ENCODE measurements at places on chromosomes 4 and X. TPM values are rescaled to one million over a fixed set of nuclear protein-coding genes. Genes with fewer than 3 reads are reported as not detected.

Gene SPANXN3
- not detected for total RNA-seq

DNA sequence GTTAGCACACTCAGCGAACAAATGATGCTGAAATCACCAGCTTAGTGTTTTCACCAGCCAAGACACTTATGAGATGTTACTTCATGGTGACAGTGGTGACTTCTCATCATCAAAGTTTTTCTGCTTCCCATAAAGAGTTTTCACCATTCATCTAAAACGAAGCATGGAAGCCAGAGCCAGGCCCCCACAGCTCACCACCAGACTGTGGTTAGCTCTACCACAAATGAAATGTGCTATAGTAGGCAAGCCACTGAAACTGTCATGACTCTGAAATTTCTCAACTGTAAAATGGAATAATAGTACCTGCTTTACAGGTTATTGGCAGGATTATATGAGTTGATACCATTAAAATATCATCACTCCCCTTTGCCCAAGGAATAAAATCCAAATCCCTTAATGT is 56.4 kb upstream of the HHIP start:
- no peak for DNase-seq

- DNase-seq, result no peak
Observed at GRCh38 chr4:6338175-6338950, 68.7 kb downstream of the WFS1 start.

GRCh38 chr4:184955116-184955515 is 63.2 kb upstream of the HELT start:
- no peak for DNase-seq

- peak; percentile 45 for DNase-seq
Observed at GRCh38 chrX:51332188-51332942, at the start of gene NUDT10. Gene NUDT10 (plus strand): TSS chrX:51332822. CDS start chrX:51332966, 144 bp downstream.

GRCh38 chr4:39446842-39447573 is 11.7 kb downstream of the RPL9 start:
- DNase-seq, result peak; percentile 82

Gene KLHL8
- 7.9 TPM for total RNA-seq

GRCh38 chr4:168162604-168163003 is 70.3 kb downstream of the ANXA10 start:
- peak; percentile 8 for DNase-seq

DNA sequence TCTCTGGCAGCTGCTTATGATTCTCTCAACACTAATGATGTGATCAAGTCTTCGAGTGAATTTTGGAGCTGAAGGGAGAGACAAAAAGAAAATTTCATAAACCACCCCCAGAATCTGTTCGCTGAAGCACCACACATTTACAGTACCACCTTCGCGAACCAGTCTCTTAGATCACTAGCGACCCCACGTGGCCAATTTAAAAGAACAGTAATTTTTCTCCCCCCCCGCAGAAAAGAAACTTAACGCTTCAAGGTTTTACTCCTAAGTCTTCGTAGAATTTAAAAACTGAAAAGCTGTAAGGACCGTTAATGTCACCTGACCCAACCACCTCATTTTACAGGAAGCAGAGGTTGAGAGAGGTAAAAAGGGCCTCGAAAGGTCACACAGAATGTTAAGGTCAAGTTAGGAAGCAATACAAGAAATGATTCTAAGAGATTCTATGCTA is 187.5 kb downstream of the QDPR start:
- DNase-seq, result peak; percentile 83

Gene GSX2
- total RNA-seq, result not detected

DNA sequence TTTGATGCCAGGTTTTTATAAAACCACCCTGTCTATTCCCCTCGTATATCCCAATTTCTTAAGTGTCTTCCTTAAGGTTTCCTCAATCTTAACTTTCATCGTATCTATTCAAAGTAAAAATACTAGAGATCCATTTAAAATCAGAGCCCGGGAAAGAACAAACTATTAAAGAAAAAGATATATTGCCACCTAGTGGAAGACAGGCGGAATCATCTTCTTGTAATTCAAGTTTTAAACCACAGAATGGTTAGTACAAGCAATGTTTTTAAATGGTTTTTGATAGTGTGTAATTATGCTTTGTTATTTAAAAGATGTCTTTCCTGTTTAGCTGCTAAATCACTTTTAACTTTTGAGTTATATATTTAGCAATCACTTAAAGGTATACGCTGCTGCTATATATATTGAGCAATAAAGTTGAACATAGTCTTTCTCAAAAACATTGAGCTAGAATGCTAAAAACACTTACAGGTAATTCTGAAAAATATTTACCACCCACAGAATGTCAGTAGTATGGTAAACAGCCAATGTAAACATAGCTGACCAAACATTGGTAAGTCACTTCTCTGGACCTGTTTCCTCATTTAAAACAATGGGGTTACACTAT is 18.2 kb downstream of the PRDM8 start:
- peak; percentile 73 for DNase-seq

DNA sequence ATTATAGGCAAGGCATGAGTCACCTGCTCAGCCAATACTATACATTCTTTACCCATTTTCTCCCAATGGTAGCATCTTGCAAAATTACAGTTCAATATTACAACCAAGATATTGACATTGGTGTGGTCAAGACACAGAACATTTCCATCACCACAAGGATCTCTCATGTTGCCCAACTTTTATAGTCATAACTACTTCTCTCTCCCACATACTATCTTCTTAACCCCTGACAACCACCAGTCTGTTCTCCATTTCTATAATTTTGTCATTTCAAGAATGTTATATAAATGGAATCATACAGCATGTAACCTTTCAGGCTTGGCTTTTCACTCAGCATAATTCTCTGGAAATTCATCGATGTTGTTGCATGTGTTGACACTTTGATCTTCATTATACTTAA is 144.9 kb downstream of the ENOX2 start:
- no peak for DNase-seq

GRCh38 chrX:29662759-29663503 is 552.4 kb upstream of the MAGEB2 start:
- peak; percentile 92 for DNase-seq

DNA sequence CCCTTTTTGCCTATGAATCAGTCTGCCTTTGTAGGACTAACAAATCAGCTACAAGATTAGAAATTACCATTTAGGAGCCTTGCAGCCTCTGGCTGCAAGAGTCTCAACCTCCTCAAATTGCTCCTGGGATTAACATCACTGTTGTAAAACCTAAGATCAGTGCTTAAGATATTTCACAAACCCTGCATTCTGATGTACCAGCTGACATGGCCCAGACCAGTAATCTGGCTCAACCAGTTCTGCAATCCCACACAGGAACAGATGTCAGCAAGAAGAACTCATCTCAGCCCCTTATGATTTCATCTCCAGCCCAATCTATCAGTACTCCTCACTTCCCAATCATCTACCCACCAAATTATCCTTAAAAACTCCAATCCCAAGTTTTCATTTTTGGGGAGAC is 32.5 kb upstream of the AADAT start:
- DNase-seq, result no peak

- DNase-seq, result peak; percentile 76
Observed at GRCh38 chr4:40629401-40630334, at the start of gene RBM47. Gene RBM47 (minus strand): TSS chr4:40629864. CDS start chr4:40438893, 190,971 bp downstream.

Gene TCEAL5
- total RNA-seq, result not detected

Gene AMTN
- total RNA-seq, result not detected

DNA sequence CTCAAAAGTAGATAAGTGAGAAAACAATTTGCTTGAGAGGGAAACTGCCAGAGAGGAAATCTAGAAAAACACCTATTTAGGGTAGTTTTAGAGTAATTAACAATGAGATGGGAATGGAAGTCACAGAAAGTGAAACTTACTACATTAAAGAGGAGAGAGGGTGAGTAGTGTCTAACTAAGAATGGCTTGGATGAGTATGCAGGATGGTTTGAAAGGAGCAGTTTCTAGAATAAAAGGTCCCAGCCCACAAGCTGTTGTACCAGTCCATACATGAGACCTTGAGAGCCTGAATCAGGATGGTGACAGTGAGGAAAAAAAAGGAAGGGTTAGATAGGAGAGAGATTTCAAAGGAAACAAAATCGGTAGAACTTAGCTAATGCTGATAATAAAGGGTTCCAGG is 1.3 kb downstream of the GAR1 start:
- DNase-seq, result peak; percentile 23

- DNase-seq, result peak; percentile 52
Observed at GRCh38 chrX:101462892-101463291, 22.4 kb upstream of the ARMCX4 start.

DNA sequence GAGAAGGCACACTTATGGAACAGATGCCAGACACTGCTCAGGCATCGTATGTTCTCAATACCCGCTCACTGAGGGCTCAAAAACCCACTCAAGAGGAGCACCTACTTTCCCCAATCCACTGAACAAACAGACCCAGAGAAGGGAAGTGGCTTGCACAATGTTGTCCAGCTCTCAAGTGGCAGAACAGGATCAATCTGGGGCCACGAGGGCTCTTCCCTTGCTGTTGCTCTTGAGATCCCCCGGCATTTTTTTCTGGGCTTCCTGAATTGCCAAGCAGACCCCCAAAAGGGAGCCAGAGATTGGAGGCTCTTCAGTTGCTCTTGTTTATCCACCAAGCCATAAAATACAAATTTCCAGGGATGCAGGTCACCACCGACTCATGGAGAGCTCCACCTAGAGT is 35.7 kb downstream of the IDS start:
- peak; percentile 32 for DNase-seq

Gene MAGEC1
- not detected for total RNA-seq

GRCh38 chr4:8303081-8303480 is 33.5 kb downstream of the HTRA3 start:
- no peak for DNase-seq

Gene MED12
- 32.6 TPM for total RNA-seq

DNA sequence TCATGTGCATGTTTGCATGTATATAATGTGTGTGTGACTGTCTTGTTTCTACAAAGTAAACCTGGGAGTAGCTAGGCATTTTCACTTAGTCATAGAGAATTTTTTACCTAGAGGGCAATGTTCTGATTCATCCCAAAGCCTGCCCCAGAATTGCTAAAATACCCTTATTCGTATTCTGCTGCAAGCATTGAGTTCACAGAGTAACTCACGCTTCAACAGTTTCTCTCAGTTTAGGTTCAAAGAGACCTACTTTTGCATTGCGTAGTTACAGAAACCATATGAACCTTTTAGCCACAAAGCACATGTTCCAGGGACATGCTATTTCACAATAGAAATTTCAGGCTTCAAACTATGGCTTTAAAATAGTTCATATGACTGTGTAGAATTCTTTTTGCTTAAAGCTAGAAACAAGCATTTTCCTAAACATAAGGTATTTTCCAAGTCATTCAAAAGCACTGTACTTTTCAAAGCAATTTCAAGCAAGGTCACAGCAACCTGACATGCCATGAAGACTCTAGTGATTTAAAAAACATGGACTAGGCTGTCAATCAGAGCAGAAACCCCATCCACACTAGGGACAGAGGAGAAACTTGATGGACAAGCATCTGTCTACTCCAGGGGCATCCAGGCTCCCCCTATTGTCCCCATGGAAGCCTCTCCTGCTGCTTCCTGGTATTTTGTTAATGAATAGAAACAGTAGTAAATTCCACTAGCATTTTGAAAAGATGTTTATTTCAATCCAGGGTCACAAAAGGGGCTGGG is 81.5 kb upstream of the MAPK10 start:
- DNase-seq, result peak; percentile 47

Data from GM23248 (cell line).